HFFc6 (cell line): ENCODE measurements at places on chromosomes 7 and 10. TPM values are rescaled to one million over a fixed set of nuclear protein-coding genes. Genes with fewer than 3 reads are reported as not detected.

- no peaks in the 10 kb centered on the region for H3K4me1 ChIP-seq
- DNase-seq: no peak
- H3K36me3 ChIP-seq: no peaks in the 10 kb centered on the region
- H3K27ac ChIP-seq: no peak overlapping the region
Measured at GRCh38 chr7:12357508-12357907, 46.2 kb downstream of the VWDE start.

EN2 gene
- total RNA-seq: not detected in 2 replicates

DNA sequence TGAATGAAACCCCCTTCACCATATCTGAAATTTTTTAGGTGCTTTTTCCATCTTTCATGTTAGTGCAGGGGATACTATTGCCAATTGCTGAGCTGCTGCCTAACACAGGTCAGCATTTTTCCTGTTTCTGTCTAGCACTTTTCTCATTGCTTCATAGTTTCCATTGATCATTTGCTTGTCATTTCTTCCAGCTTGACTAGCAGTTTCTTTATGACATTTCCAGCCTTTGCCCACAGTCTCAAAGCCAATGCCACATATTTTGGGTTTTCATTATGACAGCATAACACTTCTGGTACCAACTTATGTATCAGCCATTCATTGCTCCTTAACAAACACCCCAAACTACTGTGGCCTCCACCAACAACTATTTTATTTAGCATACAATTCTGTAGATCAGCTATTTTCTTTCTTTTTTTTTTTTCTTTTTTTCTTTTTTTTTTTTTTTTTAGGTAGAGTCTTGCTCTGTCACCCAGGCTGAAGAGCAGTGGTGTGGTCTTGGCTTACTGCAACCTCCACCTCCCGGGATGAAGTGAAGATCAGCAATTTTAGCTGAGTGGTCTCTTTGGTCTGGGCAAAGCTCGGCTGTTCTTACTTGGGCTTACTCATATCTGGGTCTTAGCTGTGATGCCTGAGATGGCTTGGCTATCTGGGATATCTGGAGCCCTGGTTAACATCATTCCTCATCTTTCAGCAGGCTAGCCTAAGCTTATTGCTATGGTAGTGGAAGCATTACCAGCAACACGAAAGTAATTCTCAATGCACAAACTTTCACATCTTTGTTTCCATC lies 102.3 kb downstream of the EPC1 start:
- no peak overlapping the region for H3K4me3 ChIP-seq
- H3K27me3 ChIP-seq: peaks cover 18% of the 10 kb centered on the region
- H3K36me3 ChIP-seq: peaks cover 4% of the 10 kb centered on the region; the same call in 1 of the 2 replicates
- DNase-seq: no peak

DNA sequence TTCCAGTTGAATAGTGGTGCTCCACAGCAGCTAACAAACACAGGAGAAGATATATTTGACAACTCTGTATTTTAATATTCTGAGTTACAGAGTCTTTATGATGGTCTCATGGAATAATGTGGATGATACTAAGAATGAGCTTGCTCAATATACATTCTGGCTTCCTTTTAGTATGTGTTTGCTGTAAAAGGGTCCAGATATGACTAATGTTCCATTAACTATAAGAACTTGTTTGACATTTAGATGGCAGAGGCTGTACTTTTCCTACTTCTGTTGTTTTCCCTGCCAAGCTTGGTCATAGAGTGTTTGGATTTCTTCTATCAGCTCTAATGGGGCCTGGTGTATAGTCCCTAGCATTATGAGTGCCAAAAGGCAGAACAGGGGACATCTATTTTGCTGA lies 61.5 kb upstream of the GPR22 start:
- no peak overlapping the region for H3K4me3 ChIP-seq
- peaks cover 28% of the 10 kb centered on the region for H3K4me1 ChIP-seq
- DNase-seq: no peak
- H3K27me3 ChIP-seq: no peaks in the 10 kb centered on the region
- peaks cover 24% of the 10 kb centered on the region for H3K36me3 ChIP-seq

GRCh38 chr10:8670461-8670860 lies 616.0 kb downstream of the GATA3 start:
- no peaks in the 10 kb centered on the region for H3K4me1 ChIP-seq
- H3K27me3 ChIP-seq: no peaks in the 10 kb centered on the region
- no peak overlapping the region for H3K4me3 ChIP-seq
- no peak for DNase-seq
- no peaks in the 10 kb centered on the region for H3K36me3 ChIP-seq

- no peaks in the 10 kb centered on the region for H3K36me3 ChIP-seq
- no peak overlapping the region for H3K27ac ChIP-seq
- no peak overlapping the region for H3K4me3 ChIP-seq
- H3K4me1 ChIP-seq: no peaks in the 10 kb centered on the region
- DNase-seq: no peak
- no peaks in the 10 kb centered on the region; the same call in 1 of the 2 replicates for H3K27me3 ChIP-seq
Measured at GRCh38 chr7:25358926-25359325, 130.6 kb upstream of the NPVF start.

PLCE1 gene
- 0.41 to 0.51 TPM (median 0.46 TPM) in 3 replicates for total RNA-seq

GRCh38 chr7:26166684-26167266 lies 14.8 kb downstream of the NFE2L3 start:
- H3K36me3 ChIP-seq: no peaks in the 10 kb centered on the region
- no peaks in the 10 kb centered on the region; the same call in 1 of the 2 replicates for H3K27me3 ChIP-seq
- no peaks in the 10 kb centered on the region for H3K4me1 ChIP-seq
- DNase-seq: no peak
- no peak overlapping the region for H3K4me3 ChIP-seq
- no peak overlapping the region for H3K27ac ChIP-seq

CALML5 gene
- not detected in 2 replicates for total RNA-seq

- no peaks in the 10 kb centered on the region for H3K27me3 ChIP-seq
- H3K4me3 ChIP-seq: no peak overlapping the region
- no peak overlapping the region for H3K27ac ChIP-seq
- no peaks in the 10 kb centered on the region for H3K36me3 ChIP-seq
- DNase-seq: no peak
Measured at GRCh38 chr10:16009785-16010184, 149.5 kb upstream of the MINDY3 start.

GRCh38 chr7:155410431-155410830 lies 47.5 kb upstream of the EN2 start:
- no peak overlapping the region for H3K27ac ChIP-seq
- no peak for DNase-seq
- H3K4me3 ChIP-seq: no peak overlapping the region
- peaks cover 24% of the 10 kb centered on the region for H3K27me3 ChIP-seq

GPR141 gene
- total RNA-seq: not detected in 3 replicates

ASB10 gene
- total RNA-seq: not detected in 3 replicates

GRCh38 chr10:26468700-26469099 lies 30.6 kb downstream of the APBB1IP start:
- peaks cover 23% of the 10 kb centered on the region for H3K36me3 ChIP-seq
- H3K4me3 ChIP-seq: no peak overlapping the region; the same call in 1 of the 2 replicates
- peaks cover 61% of the 10 kb centered on the region for H3K4me1 ChIP-seq

ENTPD1 gene
- total RNA-seq: not detected in 3 replicates

- no peak overlapping the region for H3K4me3 ChIP-seq
- no peaks in the 10 kb centered on the region; the same call in 1 of the 2 replicates for H3K36me3 ChIP-seq
- H3K27me3 ChIP-seq: peaks cover 3% of the 10 kb centered on the region; the same call in 1 of the 2 replicates
- no peak for DNase-seq
- peaks cover 14% of the 10 kb centered on the region for H3K4me1 ChIP-seq
Measured at GRCh38 chr7:151611041-151611440, 91.3 kb upstream of the RHEB start.

- no peak for DNase-seq
- H3K4me3 ChIP-seq: no peak overlapping the region
- no peaks in the 10 kb centered on the region for H3K4me1 ChIP-seq
- H3K36me3 ChIP-seq: peaks cover 5% of the 10 kb centered on the region
- H3K27ac ChIP-seq: no peak overlapping the region
- H3K27me3 ChIP-seq: no peaks in the 10 kb centered on the region
Measured at GRCh38 chr10:31272841-31273240, 46.2 kb upstream of the ZEB1 start.

GRCh38 chr10:35214607-35215020 lies 88.0 kb downstream of the CREM start:
- no peak for DNase-seq
- H3K4me1 ChIP-seq: peaks cover 16% of the 10 kb centered on the region
- no peak overlapping the region for H3K4me3 ChIP-seq
- no peaks in the 10 kb centered on the region for H3K36me3 ChIP-seq
- H3K27me3 ChIP-seq: no peaks in the 10 kb centered on the region
- H3K27ac ChIP-seq: no peak overlapping the region

GRCh38 chr7:148674689-148675088 lies 24.0 kb upstream of the CUL1 start:
- H3K4me3 ChIP-seq: no peak overlapping the region
- H3K36me3 ChIP-seq: peaks cover 3% of the 10 kb centered on the region; the same call in 1 of the 2 replicates
- DNase-seq: no peak

ANKRD61 gene
- 0.17 to 0.18 TPM in 2 of 3 replicates, not detected in the other for total RNA-seq

DEPP1 gene
- 0.53 to 0.74 TPM (median 0.57 TPM) in 3 replicates for total RNA-seq

DNA sequence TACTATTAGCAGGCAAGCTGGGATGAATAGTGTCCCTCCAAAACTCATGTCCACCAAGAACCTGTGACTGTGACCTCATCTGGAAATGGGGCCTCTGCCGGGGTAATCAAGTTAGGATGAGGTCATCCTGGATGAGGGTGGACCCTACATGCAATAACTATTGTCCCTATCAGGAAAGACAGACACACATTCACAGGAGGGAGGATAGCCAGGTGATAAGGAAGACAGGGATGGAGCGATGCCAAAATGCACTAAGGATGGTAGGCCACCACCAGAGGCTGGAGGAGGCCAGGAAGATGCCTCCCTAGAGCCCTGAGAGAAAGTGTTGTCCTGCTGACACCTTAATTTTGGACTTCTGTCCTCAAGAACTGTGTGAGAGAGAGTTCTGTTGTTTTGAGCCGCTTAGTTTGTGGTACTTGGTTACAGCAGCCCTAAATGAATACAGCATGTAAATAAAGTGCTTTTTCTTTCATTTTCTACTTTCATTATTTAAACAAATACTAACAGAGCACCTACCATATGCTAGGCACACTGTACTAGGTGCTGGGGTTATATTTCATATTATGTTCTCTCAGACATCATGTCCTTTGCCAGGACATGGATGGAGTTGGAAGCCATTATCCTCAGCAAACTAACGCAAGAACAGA lies 111.9 kb downstream of the USP6NL start:
- no peak overlapping the region for H3K4me3 ChIP-seq
- no peak for DNase-seq
- no peak overlapping the region for H3K27ac ChIP-seq
- H3K27me3 ChIP-seq: no peaks in the 10 kb centered on the region; the same call in 1 of the 2 replicates
- H3K4me1 ChIP-seq: no peaks in the 10 kb centered on the region
- H3K36me3 ChIP-seq: no peaks in the 10 kb centered on the region

CPA1 gene
- total RNA-seq: not detected in 2 replicates

DNA sequence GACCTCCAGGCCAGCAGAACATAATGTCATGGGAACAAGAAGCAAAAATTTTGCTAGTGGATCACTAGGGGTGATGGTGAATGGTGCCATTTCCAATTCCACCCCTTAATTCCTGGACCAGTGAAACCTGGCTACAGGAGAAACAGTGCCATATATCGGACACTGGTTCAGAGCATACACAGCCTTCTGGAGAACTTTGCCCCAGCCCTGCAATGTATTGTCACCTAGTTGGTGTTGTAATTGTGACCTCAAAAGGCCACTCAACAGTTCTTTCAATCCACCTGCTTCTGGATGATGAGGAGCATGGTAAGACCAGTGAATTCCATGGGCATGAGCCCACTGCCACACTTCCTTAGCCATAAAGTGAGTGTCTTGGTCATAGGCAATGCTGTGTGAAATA lies 59.8 kb upstream of the AASS start:
- no peak overlapping the region for H3K4me3 ChIP-seq
- H3K27ac ChIP-seq: no peak overlapping the region
- peaks cover 2% of the 10 kb centered on the region for H3K27me3 ChIP-seq
- H3K4me1 ChIP-seq: no peaks in the 10 kb centered on the region
- H3K36me3 ChIP-seq: no peaks in the 10 kb centered on the region; the same call in 1 of the 2 replicates

- no peaks in the 10 kb centered on the region for H3K36me3 ChIP-seq
- peaks cover 72% of the 10 kb centered on the region for H3K4me1 ChIP-seq
- H3K27ac ChIP-seq: 0 out of 2 replicates have a peak overlapping the region, but pooled peaks have one; percentile 40
- peaks cover 3% of the 10 kb centered on the region; the same call in 1 of the 2 replicates for H3K27me3 ChIP-seq
- H3K4me3 ChIP-seq: no peak overlapping the region
Measured at GRCh38 chr10:21402606-21403083, 122.8 kb downstream of the SKIDA1 start.

GRCh38 chr7:102042016-102042656 lies 224.7 kb downstream of the CUX1 start:
- H3K36me3 ChIP-seq: peaks cover 11% of the 10 kb centered on the region
- peak overlapping the region; percentile 62 for H3K4me3 ChIP-seq
- no peaks in the 10 kb centered on the region; the same call in 1 of the 2 replicates for H3K27me3 ChIP-seq
- H3K27ac ChIP-seq: peak overlapping the region; percentile 90
- H3K4me1 ChIP-seq: peaks cover 67% of the 10 kb centered on the region

- H3K27ac ChIP-seq: no peak overlapping the region
- no peaks in the 10 kb centered on the region for H3K27me3 ChIP-seq
- DNase-seq: no peak
- peaks cover 17% of the 10 kb centered on the region for H3K4me1 ChIP-seq
Measured at GRCh38 chr7:139753081-139753692, 24.6 kb downstream of the HIPK2 start.

DNA sequence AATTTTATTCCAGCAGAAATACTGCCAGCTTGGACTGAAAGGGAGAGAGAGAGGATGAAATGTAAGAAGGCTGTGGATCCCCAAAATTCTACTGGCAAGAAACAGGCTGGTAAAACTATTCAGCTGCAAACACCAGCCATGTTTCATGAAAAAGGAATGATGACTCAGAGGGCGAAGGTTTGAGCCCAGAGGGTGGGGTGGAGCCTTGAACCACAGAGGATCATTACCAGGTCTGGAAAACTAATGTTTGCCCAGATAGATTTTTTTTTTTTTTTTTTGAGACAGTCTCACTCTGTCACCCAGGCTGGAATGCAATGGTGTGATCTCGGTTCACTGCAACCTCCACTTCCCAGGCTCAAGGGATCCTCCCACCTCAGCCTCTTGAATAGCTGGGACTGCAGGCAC lies 41.7 kb upstream of the NRF1 start:
- H3K4me1 ChIP-seq: peaks cover 41% of the 10 kb centered on the region
- peak overlapping the region; percentile 80 for H3K27ac ChIP-seq
- DNase-seq: peak; percentile 90
- peak overlapping the region; percentile 16; the same call in 1 of the 2 replicates for H3K4me3 ChIP-seq
- H3K27me3 ChIP-seq: no peaks in the 10 kb centered on the region; the same call in none of the 2 replicates
- peaks cover 14% of the 10 kb centered on the region for H3K36me3 ChIP-seq

DNA sequence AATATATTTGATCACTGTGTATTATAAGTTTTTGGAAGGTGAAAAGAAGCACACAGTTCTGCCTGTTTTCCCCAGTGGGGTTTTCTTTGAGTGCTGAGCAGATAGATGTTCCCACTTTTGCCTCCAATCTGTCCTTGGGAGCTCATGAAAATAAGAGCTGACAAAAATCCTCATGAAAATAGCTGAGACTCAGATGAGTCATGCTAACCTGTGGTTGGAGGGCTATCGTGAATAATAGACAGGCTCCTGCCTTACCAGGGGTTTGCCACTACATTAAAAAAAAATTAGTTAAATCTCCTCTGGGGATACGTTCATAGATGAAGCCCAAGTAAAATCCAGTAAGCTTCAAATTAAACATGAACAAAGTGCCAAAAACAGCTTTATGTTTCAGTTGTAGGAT lies 10.9 kb upstream of the AOAH start:
- no peaks in the 10 kb centered on the region; the same call in 1 of the 2 replicates for H3K27me3 ChIP-seq
- H3K27ac ChIP-seq: no peak overlapping the region
- no peaks in the 10 kb centered on the region; the same call in 1 of the 2 replicates for H3K36me3 ChIP-seq
- no peaks in the 10 kb centered on the region for H3K4me1 ChIP-seq
- no peak overlapping the region for H3K4me3 ChIP-seq

GRCh38 chr10:49165821-49166483 lies 22.2 kb downstream of the TMEM273 start:
- H3K4me1 ChIP-seq: peaks cover 37% of the 10 kb centered on the region
- H3K36me3 ChIP-seq: no peaks in the 10 kb centered on the region
- no peak overlapping the region for H3K27ac ChIP-seq
- peaks cover 5% of the 10 kb centered on the region for H3K27me3 ChIP-seq
- no peak for DNase-seq

- H3K4me1 ChIP-seq: no peaks in the 10 kb centered on the region
- no peaks in the 10 kb centered on the region for H3K36me3 ChIP-seq
- peaks cover 40% of the 10 kb centered on the region for H3K27me3 ChIP-seq
- no peak overlapping the region for H3K4me3 ChIP-seq
Measured at GRCh38 chr10:3346851-3347250, 174.3 kb upstream of the PITRM1 start.
